ENCODE measurements at places on chromosomes 4 and X.

GRCh38 chr4:6180841-6181631 is 19.3 kb downstream of the JAKMIP1 start:
- no peak for DNase-seq

DNA sequence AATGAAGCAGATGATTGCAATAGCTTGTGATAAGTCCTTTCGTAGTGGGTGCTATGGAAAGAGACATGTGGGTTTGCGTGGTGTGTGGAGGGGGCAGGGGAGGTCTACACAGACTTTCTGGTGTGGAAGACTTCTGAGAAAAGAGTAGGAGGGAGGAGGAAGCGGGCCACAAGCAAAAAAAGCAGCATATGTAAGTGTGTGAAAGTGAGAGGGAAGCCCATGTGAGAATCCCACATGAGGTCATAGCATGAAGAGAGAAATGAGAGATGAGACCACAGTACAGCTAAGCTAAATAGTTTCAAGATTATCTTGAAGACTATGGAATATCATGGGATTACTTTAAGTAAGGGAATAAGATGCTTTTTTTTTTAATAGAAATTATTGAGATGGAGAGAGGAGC is 2039.9 kb upstream of the TENM3 start:
- DNase-seq: no peak

DNA sequence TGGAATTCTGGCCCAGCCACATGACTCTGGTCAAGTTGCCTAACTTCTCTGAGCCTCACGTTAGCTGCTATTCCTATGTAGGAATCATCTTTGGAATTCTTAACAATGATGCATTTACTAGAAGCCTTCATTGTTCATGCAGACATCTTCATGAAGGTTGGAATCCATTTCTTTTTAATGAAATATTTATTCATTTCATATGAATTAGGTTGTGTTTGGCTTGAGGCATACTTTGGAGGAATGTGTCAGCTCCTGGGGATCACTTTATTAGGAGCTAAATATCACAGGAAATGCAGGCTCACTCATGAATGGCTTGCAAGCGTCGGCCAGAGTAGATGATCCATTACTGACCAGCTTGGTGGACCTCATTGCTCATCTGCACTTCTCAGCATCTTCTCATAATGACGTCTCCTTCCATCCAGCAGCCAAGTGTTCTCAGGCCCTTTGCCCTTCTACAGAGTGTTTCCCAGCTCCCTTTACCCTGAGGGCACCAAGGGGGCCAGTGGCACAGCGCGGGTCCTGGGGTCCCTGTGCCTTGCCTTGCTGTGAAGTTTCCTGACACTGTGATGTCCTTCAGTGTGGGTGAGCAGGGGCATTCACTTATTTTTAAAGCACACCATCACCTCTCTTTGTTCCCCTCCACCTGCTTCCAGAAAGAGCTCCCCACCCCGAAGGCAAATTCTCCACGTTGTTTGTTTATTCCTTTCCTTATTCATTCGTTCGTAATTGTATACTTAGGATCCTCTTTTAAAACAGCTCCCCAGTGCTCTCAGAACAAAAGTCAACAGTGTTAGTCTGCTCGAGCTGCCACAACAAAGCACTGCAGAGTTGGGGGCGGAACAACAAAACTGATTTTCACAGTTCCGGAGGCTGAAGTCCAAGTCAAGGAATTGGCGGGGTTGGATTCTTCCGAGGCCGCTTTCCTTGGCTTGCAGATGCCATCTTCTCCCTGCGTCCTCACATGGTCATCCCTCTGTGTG is 106.8 kb downstream of the STK32B start:
- peak; percentile 23 for DNase-seq

DNA sequence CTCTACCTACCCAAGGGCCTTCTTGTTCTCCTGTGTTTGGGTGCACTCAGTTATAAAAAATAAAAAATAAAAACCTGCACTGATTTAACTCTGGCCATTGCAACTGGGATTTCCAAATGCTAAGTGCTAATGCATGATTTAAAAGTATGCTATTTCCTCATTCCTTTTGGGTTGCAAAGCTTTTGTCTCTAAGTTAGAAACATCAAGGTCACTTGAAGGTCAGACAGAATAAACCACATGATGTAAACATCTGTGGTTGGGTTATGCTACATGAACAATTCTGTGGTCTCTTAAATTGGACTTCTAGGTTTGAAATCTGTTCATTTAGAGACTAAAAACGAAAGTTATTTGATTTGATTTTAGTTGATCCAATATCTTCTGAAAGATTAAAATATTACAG is 1547.4 kb upstream of the TENM3 start:
- no peak for DNase-seq

DNA sequence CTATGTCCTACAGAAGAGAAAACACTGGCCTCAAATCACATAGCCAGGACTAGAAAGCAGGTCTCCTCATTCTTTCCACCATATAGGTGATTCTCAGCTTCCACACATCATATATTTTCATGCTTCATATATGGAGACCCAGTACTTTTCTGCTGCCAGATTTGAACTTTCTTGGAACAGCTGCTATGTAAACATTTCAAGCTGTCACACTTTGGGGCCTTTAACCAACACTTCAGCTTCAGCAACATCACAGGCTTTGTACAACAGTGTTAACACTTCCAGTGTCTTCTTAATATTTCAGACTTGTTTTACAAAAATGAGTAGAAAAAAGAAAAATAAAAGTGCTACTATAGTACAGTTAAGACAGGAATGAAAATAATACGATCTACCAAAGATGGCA is 12.6 kb downstream of the SH3RF1 start:
- DNase-seq: no peak
